ENCODE measurements at places on chromosomes 1 and 21. TPM values are rescaled to one million over a fixed set of nuclear protein-coding genes. Genes with fewer than 3 reads are reported as not detected.

The THEMIS2 gene
- 115 TPM for total RNA-seq

DNA sequence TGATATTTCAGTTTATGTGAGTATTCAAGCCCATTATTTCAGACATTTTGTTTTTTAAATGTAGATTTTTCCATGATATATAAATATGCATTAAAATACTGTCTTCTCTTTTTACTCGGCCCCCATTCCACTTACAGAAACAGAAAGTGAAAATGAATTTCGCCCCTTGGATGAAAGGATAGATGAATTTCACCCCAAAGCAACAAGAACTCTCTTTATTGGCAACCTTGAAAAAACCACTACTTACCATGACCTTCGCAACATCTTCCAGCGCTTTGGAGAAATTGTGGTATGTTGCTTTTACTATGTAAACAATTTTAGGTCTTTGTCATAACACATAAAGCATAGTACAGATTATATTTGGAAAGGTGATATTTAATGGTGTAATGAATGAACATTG lies 59.9 kb downstream of the ZBTB17 start:
- H3K27me3 ChIP-seq, result no peaks in the 10 kb centered on the region
- no peak overlapping the region for H3K27ac ChIP-seq
- no peak for DNase-seq
- H3K36me3 ChIP-seq, result peaks cover 15% of the 10 kb centered on the region
- H3K4me1 ChIP-seq, result no peaks in the 10 kb centered on the region

The PAQR6 gene
- total RNA-seq, result 3.0 TPM

- H3K36me3 ChIP-seq, result peaks cover 9% of the 10 kb centered on the region
- H3K27me3 ChIP-seq, result no peaks in the 10 kb centered on the region
- H3K4me3 ChIP-seq, result no peak overlapping the region
- H3K27ac ChIP-seq, result peak overlapping the region; percentile 92
- H3K4me1 ChIP-seq, result no peaks in the 10 kb centered on the region
Observed at GRCh38 chr1:31627301-31627929, 9.9 kb downstream of the HCRTR1 start.

The LENEP gene
- 0.89 TPM for total RNA-seq

- no peak overlapping the region for H3K4me3 ChIP-seq
- H3K27me3 ChIP-seq, result no peaks in the 10 kb centered on the region
- DNase-seq, result no peak
- H3K27ac ChIP-seq, result no peak overlapping the region
Observed at GRCh38 chr1:107972391-107973180, 7.6 kb upstream of the VAV3 start.

DNA sequence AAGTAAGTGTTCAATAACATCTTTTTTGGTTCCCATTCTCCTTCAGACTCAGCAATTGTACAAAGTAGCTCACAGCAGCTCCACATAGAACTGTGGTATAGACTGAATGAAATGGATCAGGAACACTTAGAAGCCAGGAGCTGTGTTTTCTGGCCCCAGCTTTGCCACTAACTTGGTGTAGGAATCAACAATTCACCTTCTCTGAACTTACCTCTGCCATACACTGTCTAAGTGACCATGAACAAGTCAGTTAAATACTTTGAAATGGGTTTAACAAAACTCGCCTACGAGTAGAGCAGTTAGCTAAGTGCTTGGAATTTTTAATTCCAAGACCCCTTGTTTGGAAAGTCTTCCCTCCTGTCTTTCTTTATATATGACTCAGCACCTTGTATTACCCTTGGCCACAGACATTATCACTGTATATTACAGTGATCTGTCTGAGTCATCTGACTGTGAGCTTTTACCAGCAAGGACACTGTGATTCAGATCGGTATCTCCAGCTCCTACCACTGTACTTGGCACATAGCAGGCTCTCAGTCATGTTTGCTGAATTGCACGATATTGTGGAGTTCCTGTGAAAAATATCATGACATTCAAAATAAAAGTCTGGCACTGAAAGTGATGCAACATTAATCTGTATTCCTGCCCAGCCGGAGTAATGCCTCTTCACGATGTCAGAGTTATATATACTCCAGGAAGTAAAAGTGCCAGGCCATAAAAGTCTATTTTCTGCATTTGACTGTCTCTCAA lies 101.7 kb upstream of the BEND5 start:
- peak; percentile 18 for DNase-seq
- no peak overlapping the region for H3K27ac ChIP-seq
- H3K4me3 ChIP-seq, result no peak overlapping the region
- H3K4me1 ChIP-seq, result peaks cover 6% of the 10 kb centered on the region
- H3K36me3 ChIP-seq, result no peaks in the 10 kb centered on the region

GRCh38 chr21:25568246-25568645 lies 39.0 kb downstream of the MRPL39 start:
- peaks cover 12% of the 10 kb centered on the region for H3K4me1 ChIP-seq
- no peak overlapping the region for H3K27ac ChIP-seq
- peak; percentile 87 for DNase-seq

- H3K27ac ChIP-seq, result peak overlapping the region; percentile 45
- peaks cover 7% of the 10 kb centered on the region for H3K36me3 ChIP-seq
- no peak overlapping the region for H3K4me3 ChIP-seq
- H3K27me3 ChIP-seq, result no peaks in the 10 kb centered on the region
- no peak for DNase-seq
- H3K4me1 ChIP-seq, result peaks cover 15% of the 10 kb centered on the region
Observed at GRCh38 chr1:153958961-153959260, 499 bp upstream of the CRTC2 start.

DNA sequence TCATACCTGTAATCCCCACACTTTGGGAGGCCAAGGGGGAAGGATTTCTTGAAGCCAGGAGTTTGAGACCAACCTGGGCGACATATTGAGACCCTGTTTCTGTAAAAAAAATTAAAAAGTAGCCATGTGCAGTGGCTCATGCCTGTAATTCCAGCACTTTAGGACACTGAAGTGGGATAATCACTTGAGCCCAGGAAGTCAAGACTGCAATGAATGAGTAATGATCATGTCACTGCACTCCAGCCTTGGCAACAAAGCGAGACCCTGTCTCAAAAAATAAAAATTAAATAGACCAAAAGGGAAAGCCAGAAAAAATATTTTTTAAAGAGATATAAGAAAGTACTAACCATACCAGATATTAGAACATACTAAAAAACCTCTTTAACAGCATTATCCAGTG lies 44.7 kb upstream of the LYPLAL1 start:
- no peaks in the 10 kb centered on the region for H3K27me3 ChIP-seq
- no peak overlapping the region for H3K4me3 ChIP-seq
- no peak for DNase-seq
- H3K36me3 ChIP-seq, result no peaks in the 10 kb centered on the region

DNA sequence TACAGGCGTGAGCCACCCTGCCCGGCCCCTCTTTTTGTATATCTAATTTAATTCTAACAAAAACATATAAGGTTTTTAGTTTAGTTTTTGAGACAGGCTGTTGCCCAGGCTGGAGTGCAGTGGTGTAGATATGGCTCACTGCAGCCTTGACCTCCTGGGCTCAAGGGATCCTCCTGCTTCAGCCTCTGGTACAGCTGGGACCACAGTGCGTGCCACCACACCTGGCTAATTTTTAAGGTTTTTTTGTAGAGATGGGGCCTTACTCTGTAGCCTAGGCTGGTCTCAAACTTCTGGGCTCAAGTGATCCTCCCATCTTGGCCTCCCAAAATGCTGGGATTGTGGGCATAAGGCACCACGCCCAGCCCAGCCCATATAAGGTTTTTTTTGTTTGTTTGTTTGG lies 18.8 kb downstream of the ENSA start:
- DNase-seq, result no peak
- peaks cover 17% of the 10 kb centered on the region for H3K4me1 ChIP-seq
- no peak overlapping the region for H3K4me3 ChIP-seq

GRCh38 chr1:81607086-81607485 lies 193.6 kb upstream of the ADGRL2 start:
- no peaks in the 10 kb centered on the region for H3K27me3 ChIP-seq
- H3K27ac ChIP-seq, result no peak overlapping the region
- no peaks in the 10 kb centered on the region for H3K36me3 ChIP-seq
- DNase-seq, result no peak

- no peaks in the 10 kb centered on the region for H3K4me1 ChIP-seq
- H3K36me3 ChIP-seq, result peaks cover 3% of the 10 kb centered on the region
- H3K27me3 ChIP-seq, result no peaks in the 10 kb centered on the region
Observed at GRCh38 chr1:19366599-19367536, 54.7 kb downstream of the SLC66A1 start.

- no peaks in the 10 kb centered on the region for H3K4me1 ChIP-seq
- no peak overlapping the region for H3K27ac ChIP-seq
- no peak overlapping the region for H3K4me3 ChIP-seq
- H3K36me3 ChIP-seq, result no peaks in the 10 kb centered on the region
Observed at GRCh38 chr1:115156826-115157468, 67.6 kb upstream of the TSPAN2 start.

The RNU1-3 gene
- total RNA-seq, result under 0.01 TPM

- peaks cover 2% of the 10 kb centered on the region for H3K4me1 ChIP-seq
- no peak for DNase-seq
- H3K27ac ChIP-seq, result no peak overlapping the region
- no peak overlapping the region for H3K4me3 ChIP-seq
Observed at GRCh38 chr1:30909365-30910068, 959 bp upstream of the SDC3 start.

The CNKSR1 gene
- 34.7 TPM for total RNA-seq

The EFCAB14 gene
- total RNA-seq, result 97.7 TPM

The GLUL gene
- total RNA-seq, result 1,619 TPM

GRCh38 chr1:153677718-153678518 lies 570 bp upstream of the NPR1 start:
- H3K4me1 ChIP-seq, result no peaks in the 10 kb centered on the region
- peak overlapping the region; percentile 86 for H3K27ac ChIP-seq
- H3K4me3 ChIP-seq, result peak overlapping the region; percentile 91
- H3K36me3 ChIP-seq, result no peaks in the 10 kb centered on the region

DNA sequence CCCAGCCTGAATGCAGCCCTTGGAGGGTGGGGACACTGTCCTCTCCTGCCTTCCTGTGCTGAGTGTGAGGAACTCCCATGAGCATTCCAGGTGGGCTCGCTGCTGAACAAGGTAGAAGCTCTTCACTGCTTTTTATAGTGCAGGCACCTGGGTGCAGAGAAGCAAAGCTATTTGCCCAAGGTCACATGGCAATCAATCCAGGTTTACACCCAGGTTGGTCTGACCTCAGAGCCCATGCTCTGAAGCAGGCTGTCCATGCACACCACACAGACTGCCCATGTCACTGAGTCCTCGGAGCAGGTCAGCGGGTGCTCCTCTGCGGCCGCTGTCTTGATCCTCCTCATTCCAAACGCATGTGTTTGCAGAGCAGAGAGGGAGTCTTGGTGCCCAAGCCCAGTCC lies 323.4 kb upstream of the VAMP3 start:
- H3K4me1 ChIP-seq, result no peaks in the 10 kb centered on the region

- no peaks in the 10 kb centered on the region for H3K4me1 ChIP-seq
- H3K27me3 ChIP-seq, result no peaks in the 10 kb centered on the region
- H3K27ac ChIP-seq, result no peak overlapping the region
- DNase-seq, result no peak
- H3K36me3 ChIP-seq, result no peaks in the 10 kb centered on the region
Observed at GRCh38 chr1:244473059-244473605, 12.1 kb downstream of the CATSPERE start.

- no peak for DNase-seq
- no peak overlapping the region for H3K4me3 ChIP-seq
- peaks cover 43% of the 10 kb centered on the region for H3K36me3 ChIP-seq
- no peaks in the 10 kb centered on the region for H3K27me3 ChIP-seq
- H3K27ac ChIP-seq, result no peak overlapping the region
Observed at GRCh38 chr1:16459352-16459925, 18.9 kb downstream of the NECAP2 start.

DNA sequence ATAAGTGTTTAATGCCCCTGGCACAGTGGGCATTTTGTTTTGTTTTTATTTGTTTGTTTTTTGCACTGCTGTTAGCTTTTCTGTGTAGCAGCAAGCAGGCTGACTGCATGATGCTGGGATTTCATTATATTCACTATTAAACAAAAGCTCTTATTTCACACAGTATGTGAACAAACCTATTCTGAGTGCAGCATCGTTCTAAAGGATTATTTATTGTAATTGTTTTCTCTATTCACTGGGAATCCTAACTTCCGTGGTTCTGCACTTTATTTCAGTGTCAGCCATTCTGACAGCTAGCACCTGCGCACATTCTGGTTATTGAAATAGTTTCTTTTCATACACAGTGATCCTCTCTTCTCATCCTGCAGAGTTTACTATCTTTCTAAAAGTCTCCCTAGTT lies 595.0 kb downstream of the NEGR1 start:
- no peak for DNase-seq
- H3K4me1 ChIP-seq, result no peaks in the 10 kb centered on the region
- no peaks in the 10 kb centered on the region for H3K27me3 ChIP-seq

The APCS gene
- total RNA-seq, result 0.46 TPM

- no peak for DNase-seq
- H3K4me3 ChIP-seq, result no peak overlapping the region
- H3K4me1 ChIP-seq, result no peaks in the 10 kb centered on the region
- H3K27me3 ChIP-seq, result peaks cover 2% of the 10 kb centered on the region
- H3K27ac ChIP-seq, result no peak overlapping the region
Observed at GRCh38 chr1:4624801-4625200, 29.6 kb upstream of the AJAP1 start.

DNA sequence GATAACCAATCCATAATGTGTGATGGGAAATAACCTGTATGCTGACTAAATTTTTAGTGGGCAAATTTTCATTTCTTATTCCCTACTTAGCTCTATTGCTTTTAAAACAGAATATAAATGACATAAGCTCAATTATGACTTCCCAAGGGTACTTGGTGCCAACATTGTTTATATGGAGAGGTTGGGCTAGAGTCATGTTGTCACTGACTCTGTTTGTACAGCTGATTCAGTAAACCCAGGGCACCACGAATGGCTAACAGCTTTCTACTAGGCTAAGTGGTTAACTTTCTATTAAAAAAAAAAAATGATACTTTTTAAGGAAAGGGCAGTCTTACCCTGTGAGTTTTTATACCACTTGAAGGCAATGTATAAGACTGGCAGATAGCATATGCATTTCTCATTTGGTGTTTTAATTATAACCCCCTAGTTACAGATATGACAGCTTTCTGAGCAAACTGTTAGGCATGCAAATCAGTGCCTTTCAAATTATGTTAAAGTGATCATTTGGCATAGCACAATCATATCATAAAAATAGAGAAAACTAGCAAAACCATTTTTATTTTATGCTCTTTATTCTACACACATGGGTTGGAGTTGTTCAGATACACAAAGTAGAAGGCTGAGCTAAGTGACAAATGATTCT lies 147.1 kb downstream of the DNM3 start:
- H3K27ac ChIP-seq, result no peak overlapping the region
- no peaks in the 10 kb centered on the region for H3K27me3 ChIP-seq
- no peaks in the 10 kb centered on the region for H3K4me1 ChIP-seq
- no peaks in the 10 kb centered on the region for H3K36me3 ChIP-seq
- no peak for DNase-seq
- H3K4me3 ChIP-seq, result no peak overlapping the region
